GM23248 (cell line): ENCODE measurements at places on chromosomes 11 and 22. TPM values are rescaled to one million over a fixed set of nuclear protein-coding genes. Genes with fewer than 3 reads are reported as not detected.
A peak's percentile ranks its signal among the peaks of the same experiment; 100 is the strongest.

Gene DMC1
- 3.7 and 11.8 TPM in 2 replicates for total RNA-seq

Gene FBLN1
- total RNA-seq = 107 and 137 TPM in 2 replicates

Gene KCNK4
- total RNA-seq = not detected in 2 replicates

Gene RIBC2
- 0.25 and 0.32 TPM in 2 replicates for total RNA-seq

Gene CDCA5
- total RNA-seq = 16.8 and 17.5 TPM in 2 replicates

Gene TYR
- not detected in 2 replicates for total RNA-seq

Gene TMEM109
- 27.2 and 35.9 TPM in 2 replicates for total RNA-seq

Gene GAS2
- total RNA-seq = 0.51 and 1.2 TPM in 2 replicates

Gene C11orf91
- total RNA-seq = not detected in 2 replicates

Gene FXYD6
- total RNA-seq = not detected in 2 replicates

Gene SOX10
- total RNA-seq = not detected in 2 replicates

Gene PHOX2A
- not detected in 2 replicates for total RNA-seq

Gene ADAMTS8
- under 0.01 and 0.63 TPM in 2 replicates for total RNA-seq

DNA sequence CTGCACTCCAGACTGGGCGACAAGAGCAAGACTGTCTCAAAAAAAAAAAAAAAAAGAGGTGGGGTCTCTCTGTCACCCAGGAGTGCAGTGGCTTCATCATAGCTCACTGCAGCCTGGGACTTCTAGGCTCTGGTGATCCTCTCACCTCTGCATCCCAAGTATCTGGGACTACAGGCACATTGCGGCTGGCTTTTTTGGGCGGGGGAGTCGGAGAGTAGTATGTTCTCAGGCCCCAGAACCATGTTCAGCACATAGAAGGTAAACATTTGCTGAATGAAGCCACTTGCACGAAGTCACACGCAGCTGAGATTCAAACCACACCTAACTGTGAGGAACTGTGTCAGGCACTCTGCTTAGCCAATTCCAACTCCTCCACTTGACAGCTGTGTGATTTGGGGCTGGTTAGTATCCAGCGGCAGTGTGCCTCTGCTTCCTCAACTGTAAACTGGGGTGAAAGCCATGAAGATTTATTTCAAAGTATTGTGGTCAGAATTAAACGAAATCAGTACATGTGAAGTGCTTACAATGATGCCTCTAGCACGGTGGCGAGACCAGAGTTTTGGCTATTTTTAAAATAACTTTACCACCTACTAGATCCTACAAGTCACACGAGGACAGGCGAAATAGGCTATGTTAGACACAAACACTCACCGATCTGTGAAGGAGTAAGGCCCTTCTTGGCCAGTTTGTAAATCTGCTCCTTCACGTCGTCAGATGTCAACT lies 789 bp downstream of the RPS13 start:
- peak; percentile 48 for DNase-seq

DNA sequence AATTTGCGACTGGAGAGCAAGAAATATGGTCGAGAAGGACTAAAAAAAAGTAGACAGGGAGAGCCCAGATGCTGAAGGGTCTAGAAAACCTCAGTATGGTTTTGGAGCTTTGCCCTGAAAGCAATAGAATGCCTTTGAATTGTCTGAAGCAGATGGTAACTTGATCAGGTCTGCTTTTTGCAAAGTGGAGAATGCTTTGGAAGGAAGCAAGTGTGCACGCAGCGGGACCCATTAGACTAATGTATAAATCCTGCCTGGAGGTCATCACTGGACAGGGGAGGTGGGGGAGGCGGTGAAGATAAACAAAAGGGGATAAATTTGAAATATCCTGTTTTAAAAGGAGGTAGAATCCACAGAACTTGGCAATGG lies 757 bp upstream of the HINFP start:
- peak; percentile 55 for DNase-seq

- DNase-seq = no peak
Measured at GRCh38 chr11:114031967-114032320, 27.6 kb upstream of the ZBTB16 start.

GRCh38 chr22:40556641-40557040 lies 79.9 kb downstream of the MRTFA start:
- no peak for DNase-seq

DNA sequence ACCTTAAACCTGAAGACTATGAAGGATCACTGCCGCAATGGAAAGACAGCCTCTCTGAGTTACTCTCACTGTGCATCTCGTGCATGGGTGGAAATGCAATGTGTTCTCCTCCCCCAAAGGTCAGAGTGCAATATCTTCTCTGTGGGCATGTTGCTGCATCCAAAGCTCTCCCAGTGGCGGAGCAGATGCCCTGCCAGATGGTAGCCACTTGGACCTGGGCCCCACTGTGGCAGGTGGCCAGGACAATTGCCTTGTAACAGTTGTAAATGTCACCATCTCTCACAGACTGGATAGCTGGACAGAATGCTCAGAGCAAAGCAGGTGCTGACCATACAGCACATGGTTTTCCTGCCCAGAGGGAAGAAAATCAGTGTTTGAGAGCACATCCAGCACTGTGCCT lies 542.0 kb downstream of the FAM181B start:
- no peak for DNase-seq

- DNase-seq = peak; percentile 42
Measured at GRCh38 chr11:64318766-64319761, 1.1 kb downstream of the PRDX5 start.

- DNase-seq = no peak
Measured at GRCh38 chr11:35963911-35964310, 20.0 kb downstream of the LDLRAD3 start.

DNA sequence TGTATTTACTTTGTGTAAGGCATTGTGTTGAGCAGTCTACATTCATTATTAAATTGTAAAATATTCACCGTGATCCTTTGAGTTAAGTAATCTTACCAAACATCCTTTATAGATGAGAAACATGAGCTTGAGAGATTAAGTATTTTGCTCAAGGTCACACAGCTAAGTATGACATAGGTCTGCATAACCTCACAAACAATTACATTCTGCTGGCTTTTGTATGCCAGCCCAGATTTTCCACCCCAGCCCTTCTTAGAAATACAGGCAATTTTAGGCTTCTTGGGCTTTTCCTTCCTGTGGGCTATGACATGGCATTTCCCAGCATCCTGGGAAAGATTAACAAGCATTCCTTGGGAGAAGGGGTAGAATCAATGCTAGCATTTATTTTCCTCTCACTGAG lies 357.3 kb downstream of the NELL1 start:
- no peak for DNase-seq

- no peak for DNase-seq
Measured at GRCh38 chr22:43860126-43860525, 2.2 kb downstream of the SULT4A1 start.

- no peak for DNase-seq
Measured at GRCh38 chr11:134625631-134626030, 213.6 kb upstream of the B3GAT1 start.

DNA sequence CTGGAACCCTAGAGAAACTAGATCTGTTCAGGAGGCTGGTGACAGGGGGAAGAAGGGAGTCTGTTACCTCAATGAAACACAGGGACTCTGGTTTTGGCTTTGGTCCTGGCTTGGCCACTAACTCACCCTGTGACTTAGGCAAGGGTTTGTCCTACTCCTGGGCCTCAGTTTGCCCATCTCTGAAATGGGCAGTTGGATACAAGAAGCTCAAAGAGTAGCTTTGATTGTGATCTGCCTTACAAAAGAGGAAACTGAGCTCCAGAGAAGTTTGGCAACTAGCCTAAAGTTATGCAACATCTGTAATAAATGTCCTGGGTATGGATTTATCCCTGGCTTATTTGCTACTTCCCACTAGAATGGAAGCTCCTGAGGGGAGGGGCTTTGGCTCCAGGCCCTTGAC lies 24.0 kb upstream of the LMO1 start:
- no peak for DNase-seq

DNA sequence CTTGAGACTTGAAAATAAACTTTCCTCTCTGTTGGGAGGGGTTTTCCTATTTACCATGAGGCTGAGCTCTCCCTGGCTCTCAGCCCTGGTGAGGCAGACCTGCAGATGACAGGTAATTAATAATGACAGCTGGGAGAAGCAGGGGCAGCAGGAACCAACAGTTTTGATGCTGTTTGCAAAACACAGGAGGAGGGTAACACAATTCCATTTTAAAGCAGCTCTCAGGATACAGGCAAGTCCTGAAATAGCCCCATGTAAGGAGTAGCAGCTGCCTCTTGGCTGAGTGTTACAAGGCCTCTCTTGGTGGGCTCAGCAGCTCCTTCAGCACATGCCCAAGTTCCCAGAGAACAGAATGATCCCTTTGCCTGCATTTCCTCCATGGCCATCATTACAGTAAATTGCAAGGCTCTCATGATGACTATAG lies 13.3 kb downstream of the PARVA start:
- DNase-seq = no peak

DNA sequence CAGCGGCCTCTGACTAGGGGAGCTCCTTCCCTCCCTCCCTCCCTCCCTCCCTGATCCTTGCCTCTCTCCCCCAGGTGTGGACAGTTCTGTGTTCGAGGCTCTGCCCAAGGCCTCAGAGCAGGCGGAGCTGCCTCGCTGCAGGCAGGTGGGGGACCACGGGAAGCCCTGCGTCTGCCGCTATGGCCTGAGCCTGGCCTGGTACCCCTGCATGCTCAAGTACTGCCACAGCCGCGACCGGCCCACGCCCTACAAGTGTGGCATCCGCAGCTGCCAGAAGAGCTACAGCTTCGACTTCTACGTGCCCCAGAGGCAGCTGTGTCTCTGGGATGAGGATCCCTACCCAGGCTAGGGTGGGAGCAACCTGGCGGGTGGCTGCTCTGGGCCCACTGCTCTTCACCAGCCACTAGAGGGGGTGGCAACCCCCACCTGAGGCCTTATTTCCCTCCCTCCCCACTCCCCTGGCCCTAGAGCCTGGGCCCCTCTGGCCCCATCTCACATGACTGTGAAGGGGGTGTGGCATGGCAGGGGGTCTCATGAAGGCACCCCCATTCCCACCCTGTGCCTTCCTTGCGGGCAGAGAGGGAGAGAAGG lies 11.1 kb upstream of the POU2F3 start:
- no peak for DNase-seq

DNA sequence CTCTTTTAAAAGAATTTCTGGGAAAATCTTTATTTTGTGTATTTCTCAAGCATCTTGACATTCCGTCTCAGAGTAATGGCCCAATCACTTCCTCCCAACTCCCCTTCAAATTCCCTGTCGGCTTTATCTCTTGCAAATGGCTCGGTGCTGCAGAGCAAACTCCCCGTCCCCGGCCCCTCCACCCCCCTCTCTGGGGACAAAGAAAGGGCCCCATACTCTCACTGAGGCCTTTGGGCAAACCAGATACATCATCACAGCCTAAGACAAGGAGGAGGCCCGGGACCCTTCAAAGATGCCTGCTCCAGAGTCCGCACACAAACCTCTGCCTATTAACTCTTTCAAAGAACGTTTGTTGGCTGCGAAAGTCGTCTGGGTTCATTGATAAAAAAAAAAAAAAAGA lies 3.9 kb upstream of the SMIM38 start:
- DNase-seq = no peak

- DNase-seq = peak; percentile 93
Measured at GRCh38 chr22:30420347-30421125, 5.0 kb upstream of the MTFP1 start.

DNA sequence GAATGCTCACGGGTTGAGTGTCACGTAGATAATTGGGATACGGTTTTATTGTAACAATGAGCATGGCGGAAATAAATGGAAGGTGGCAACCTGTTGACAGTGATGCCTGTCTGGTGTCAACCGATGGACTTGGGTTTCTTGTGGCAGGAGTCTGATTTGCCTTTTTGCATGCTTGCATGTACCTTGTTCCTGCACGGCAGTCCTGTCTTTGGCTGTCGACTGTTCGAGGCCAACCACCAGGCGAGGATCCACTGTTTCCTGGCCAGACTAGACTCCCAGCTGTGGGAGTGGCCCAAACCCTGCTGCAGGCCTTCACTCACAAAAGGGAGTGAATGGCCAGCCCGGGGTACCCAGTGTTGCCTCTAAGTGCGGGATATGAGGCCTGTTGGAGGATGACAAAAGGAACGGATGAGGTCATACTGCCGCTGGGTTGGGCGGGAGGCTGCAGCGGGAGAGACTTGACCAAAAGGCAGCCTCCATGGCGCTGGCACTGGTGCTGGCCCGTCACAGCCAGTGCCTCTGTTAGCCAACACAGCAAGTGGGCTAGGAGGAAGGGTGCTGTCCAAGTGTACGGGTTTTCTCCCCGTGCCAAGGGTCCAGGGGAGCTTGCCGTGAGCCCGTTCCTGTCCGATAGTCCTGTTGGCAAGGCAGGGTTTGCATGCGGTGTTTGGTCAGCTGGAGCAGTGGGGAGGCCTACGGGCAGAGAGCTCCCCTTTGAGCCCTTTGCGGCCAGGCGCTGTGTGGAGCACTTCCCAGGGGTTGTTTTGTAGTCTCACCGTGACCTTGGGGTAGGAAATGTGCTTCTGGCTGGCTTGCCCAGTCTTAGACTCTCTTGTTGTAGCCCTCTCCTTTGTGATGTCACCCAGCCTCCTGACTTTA lies 974 bp downstream of the DGCR8 start:
- DNase-seq = peak; percentile 90

GRCh38 chr22:19674129-19674928 lies 40.0 kb upstream of the SEPTIN5 start:
- DNase-seq = no peak

GRCh38 chr11:87425391-87425790 lies 387.7 kb downstream of the TMEM135 start:
- DNase-seq = peak; percentile 78

DNA sequence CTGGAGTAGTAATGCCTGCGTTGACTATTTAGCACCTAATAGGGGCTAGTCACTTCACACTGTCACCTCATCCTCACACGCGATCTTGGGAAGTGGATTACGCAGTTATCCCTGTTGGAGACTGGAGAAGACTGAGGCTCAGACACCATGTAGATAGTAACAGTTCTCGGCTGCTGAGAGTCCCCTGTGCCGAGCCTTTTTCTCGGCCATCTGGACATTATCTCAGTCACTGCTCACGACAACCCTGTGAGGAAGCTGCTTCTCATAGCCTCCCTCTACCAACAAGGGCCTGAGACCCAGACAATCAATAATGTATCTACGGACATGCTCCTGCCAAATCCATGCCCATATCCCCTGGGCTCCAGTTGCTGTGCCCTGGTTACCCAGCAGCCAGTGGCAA lies 25.9 kb downstream of the SCUBE1 start:
- DNase-seq = no peak

- DNase-seq = peak; percentile 2
Measured at GRCh38 chr11:101133190-101133589, 3.6 kb upstream of the PGR start.

GRCh38 chr22:30863081-30863833 lies 105.3 kb downstream of the MORC2 start:
- DNase-seq = no peak

- DNase-seq = peak; percentile 54
Measured at GRCh38 chr11:31237819-31238760, 131.4 kb downstream of the DCDC1 start.

- DNase-seq = no peak
Measured at GRCh38 chr11:126371595-126371994, 16.1 kb downstream of the ST3GAL4 start.

- DNase-seq = no peak
Measured at GRCh38 chr11:3170756-3171650, 5.9 kb upstream of the OSBPL5 start.

GRCh38 chr11:94796190-94796580 lies 28.0 kb downstream of the AMOTL1 start:
- no peak for DNase-seq

- DNase-seq = no peak
Measured at GRCh38 chr22:37355174-37355573, 72.1 kb downstream of the ELFN2 start.

- DNase-seq = no peak
Measured at GRCh38 chr11:117090111-117090706, 8.0 kb downstream of the SIK3 start.

- DNase-seq = no peak
Measured at GRCh38 chr22:22996511-22997261, 73.6 kb upstream of the GNAZ start.
